ENCODE measurements at places on chromosomes 11 and 22.
A peak's percentile ranks its signal among the peaks of the same experiment; 100 is the strongest.

- DNase-seq: no peak
Measured at GRCh38 chr11:64232182-64232966, 2.0 kb upstream of the VEGFB start.

DNA sequence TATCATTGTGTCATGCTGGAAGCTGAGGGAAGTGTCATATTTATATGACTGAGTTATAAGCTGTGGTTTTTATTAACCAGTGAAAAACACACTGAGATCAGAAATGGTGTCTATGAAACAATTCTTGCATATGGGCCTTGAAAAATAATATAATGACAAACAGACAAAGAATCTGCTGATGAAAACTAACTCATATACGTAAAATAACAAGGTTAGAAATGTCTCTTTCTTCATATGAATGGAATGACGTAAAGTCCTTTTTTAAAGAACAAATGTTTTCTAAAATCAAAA lies 48.8 kb upstream of the PHF21B start:
- no peak for DNase-seq

GRCh38 chr11:14522801-14523200 lies 2.6 kb upstream of the PSMA1 start:
- no peak for DNase-seq

DNA sequence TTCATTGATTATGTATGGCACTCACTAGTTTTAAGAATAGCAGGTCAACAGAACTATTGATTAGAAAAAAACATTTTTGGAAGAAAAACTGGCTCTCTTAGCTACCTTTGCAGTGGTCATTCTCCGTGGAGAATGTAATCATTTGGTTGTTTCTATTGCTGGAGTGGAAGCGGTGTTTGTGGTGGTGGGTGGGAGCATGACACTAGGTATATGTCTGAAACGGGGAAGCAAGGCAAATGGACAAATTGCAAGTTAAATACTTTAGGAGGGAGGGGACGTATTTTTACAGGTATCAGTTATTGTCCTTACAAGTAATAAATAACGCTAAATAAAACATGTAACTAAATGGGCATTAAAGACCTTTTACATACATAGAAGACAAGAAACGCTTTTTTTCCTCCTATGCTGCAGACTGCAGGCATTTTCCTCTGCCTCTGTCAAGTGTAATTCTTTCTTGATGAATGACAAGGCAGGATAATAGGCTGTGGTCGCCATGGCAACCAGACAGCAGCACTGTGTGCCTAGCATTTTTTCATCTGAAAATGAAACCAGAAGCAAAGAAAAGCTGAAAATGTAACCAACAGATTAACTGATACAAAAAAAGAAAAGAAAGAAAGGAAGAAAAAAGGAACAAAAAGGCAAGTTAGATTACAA lies 46.2 kb downstream of the BLID start:
- peak; percentile 75 for DNase-seq

- no peak for DNase-seq
Measured at GRCh38 chr11:109784536-109784935, 308.7 kb upstream of the ZC3H12C start.

DNA sequence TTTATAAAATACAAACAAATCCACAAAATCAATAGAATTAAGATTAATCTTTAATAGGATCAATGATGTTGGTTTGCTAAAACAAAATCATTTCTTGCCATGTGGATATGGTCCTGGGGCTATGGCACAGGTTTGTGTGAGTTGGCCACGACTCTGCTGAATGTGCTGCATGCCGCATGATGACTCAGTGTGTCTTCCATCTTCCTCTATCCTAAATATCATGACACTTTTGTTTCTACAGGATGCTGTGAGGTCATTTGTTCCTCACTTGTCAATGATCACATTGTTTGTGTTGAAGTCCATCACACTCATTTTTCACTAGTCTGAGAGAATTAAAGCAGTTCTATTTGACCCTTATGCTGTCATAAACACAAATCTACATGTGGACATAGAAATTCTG lies 167.2 kb upstream of the ZBED5 start:
- no peak for DNase-seq

GRCh38 chr11:94961255-94961654 lies 12.1 kb downstream of the CWC15 start:
- DNase-seq: no peak

DNA sequence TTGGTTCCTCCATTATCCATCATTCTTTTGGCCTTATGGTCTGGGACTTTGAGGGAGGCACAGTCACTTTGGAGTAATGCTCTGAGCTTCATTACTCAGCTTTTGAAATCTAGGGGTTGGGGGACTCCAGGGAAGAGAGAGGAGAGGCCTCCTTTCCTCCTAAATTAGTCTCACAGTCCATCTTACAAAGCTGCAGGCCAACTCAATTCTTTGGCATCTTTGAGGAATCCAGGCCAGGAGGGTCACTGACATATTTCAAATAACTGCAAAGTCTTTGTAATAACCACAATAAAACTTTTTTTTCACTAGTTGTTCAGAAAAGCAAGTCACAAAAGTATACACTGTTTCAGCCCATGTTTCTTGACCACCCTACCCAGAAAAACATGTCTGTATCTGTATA lies 73.3 kb upstream of the FAR1 start:
- DNase-seq: no peak

DNA sequence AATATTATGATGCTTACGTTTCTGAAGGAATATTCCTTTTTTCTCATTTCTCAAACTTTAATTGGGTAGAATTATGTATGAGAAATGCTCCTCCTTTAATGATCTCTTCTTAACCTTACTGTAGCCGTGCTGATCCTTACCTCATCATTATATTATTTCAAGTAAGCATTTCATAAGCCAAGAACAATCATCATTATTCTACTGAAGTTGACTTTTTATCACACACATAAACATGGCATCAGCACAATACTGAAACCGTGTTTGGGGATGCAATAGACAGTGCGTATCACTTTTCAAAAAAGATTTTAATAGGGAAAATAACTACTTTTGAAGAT lies 162.8 kb downstream of the ARHGAP42 start:
- DNase-seq: no peak

- DNase-seq: no peak
Measured at GRCh38 chr11:77418155-77418970, 55.5 kb downstream of the PAK1 start.

DNA sequence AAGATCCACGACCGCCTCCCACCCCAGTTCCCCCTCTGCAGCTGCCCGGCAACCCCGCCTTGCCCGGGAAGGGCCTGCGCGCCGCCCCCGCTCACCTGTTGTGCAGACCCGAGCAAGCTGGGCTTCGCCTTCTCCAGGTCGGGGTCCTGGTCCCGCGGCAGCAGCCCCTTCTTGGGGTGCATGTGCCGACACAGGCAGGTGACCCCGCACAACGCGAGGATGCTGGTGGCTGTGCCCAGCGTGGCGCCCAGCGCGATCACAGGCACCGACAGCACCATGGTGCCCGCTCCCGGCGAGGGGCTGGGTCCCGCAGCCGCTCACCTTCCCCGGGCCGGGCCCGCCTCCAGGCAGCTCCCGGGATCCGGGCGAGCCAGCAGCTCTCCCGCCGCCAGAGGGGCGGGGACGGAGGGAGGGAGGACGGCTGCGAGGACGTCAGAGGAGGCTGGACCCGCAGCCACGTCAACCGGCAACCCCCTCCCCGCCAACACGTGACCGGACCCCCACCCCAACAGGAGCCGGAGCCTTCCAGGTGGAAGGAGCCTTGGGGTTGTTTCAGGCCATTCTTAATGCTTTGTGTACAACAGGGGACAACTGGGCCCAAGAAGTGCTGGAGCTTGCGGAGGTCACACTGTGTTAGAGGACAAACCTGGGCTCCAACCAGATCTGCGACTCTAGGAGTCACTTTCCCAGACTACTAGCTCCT lies at the start of gene SYT13:
Gene SYT13 (minus strand): TSS at position 412 of the 703 bp plus-strand sequence. CDS start 134 bp downstream, at position 278.
- DNase-seq: no peak

- no peak for DNase-seq
Measured at GRCh38 chr11:130997278-130997677, 81.0 kb upstream of the SNX19 start.

- no peak for DNase-seq
Measured at GRCh38 chr11:130718120-130718519, 198.2 kb downstream of the SNX19 start.

GRCh38 chr11:60710482-60710881 lies 11.1 kb downstream of the MS4A8 start:
- no peak for DNase-seq

DNA sequence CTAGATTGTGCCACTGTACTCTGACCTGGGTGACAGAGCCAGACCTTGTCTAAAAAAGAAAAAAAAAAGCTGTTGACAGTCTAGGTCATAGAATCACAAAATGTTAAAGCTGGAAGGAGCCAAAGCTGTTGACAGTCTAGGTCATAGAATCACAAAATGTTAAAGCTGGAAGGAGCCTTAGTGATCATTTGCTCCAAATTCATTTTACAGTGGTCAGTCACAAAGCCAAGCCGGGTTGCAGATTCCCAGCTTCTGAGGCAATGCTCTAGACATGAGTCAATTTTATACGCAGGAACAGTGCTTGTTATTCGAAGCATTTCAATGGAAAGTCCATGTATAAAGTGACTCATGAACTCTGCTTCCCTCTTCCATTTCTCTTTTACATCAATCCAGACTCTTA lies 47.4 kb downstream of the SYT13 start:
- no peak for DNase-seq

DNA sequence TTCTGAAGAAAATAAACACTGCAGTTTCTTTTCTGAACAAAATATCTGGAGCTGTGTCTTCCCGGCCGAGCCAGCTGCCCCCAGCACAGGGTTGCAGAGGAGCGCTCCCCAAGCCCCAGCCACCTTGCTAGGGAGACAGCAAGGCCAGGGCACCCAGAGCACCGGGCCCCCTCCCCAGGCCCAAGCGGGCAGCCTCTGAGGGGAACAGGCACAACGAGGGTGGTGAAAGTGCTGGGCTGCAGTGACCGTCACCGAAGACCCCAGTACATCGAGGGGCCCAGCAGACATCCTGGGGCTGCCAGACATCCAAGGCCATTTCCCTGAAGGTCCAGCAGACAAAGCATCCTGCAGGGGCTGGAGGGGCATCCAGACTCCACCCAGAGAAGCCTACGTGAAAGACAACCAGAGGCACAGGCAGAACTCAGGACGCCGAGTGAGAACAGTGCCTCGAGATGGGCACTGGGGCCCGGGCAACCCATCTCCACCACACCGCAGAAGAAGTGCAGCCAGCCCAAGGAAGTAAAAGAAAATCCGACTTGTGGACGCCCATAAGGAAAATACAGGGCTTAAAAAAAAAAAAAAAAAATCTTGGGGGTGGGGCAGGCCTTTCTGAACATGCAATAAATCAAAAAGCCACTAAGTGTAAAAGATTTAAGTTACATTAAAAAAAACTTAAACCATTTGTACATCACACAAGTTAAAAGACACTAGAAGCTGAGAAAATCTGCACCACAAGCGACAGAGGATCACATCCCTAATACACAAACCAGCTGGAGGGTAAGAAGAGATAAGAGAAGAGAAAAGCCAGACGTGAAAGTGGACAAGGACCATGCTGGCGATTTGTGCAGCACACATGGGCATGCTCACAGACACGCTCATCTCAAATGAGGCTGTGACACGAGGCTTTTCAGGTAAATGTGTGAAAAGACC lies 36.0 kb upstream of the COMT start:
- DNase-seq: peak; percentile 88

DNA sequence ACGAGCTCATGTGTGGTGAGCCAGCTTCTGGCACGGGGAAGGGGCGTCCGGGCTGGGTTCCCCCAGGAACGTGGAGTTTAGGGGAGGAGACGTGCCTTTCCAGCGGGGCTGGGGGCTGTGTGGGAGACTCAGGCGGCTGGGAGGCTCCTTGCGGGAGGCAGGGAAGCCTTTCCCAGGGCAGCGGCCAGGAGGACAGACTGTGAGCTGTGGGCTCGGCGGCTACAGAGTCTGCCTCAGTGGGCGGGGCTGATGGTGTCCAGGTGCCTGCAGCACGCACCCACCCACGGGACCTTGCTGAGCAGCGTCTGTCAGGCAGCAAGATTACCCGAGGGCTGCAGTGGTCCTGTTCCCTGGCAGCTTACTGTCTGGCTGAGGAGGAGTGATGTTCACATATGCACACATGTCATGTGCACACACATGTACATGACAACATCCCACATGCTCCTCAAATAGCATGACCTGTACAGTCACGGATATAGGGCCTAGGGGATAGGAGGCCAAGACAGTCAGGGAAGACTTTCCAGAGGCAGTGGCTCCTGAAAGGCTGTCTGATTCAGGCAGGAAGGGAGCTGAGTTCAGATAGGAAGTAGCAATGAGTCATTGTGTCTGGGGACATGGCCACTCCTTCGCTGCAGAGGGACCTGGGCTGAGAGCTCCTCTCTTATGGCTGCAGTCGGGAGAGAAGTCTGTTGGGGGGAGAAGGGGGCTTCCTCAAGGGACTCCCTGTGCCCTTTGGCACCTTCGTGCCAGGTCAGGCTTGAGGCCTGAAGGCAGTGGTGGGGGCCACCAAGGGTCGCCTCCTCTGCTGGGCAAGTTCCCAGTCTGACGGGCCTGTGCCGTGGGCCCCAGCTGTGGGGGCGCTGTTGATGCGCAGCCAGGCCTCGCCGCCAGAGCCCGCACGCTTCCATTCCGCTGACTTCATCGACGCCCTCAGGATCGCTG lies 23.3 kb upstream of the PPP6R3 start:
- no peak for DNase-seq

- no peak for DNase-seq
Measured at GRCh38 chr11:66815646-66816045, 27.6 kb upstream of the RCE1 start.

DNA sequence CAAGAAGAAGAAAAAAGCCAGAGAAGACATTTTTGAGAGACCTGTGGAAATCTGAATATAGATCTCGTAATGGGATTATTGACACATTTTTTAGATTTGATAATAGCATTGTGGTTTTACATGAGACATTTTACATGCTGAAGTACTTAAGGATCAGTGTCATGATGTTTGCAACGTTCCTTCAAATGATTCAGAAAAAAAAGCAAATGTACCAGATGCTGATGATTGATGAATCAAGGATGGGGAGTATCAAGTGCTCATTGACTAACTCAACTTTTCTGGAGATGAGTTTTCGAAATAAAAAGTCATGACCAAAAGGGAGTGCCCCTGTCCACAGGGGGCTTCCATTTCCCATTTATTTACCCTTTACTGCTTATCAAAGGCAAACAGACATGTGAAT lies 207.0 kb upstream of the SORL1-AS1 start:
- no peak for DNase-seq

GRCh38 chr11:118649941-118650340 lies 29.5 kb downstream of the TREH start:
- no peak for DNase-seq

DNA sequence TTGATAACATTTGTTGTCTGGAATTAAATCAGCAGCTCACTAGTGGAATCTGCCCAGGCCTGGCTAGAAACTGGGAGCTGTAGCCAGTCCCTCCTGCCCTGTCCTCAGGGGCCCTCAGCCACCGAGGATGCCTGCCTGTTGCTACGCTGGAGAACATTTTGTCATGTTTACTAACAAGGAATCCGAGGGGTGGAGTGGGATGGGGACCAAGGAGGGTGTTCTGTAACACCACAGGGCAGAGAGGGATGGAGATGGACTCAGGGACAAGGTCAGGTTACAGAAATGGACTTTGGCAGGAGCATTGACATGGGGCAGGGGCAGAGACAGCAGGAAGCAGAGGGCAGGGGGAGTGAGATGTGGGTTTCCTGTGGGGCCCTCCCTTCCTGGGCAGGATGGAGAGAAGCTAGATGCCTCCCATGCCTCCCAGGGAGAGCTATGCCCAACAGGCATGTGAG lies 45.8 kb upstream of the AMPD3 start:
- no peak for DNase-seq

Measured in SK-N-DZ (cell line).